Peyer's patch (tissue), 4 donors: ENCODE measurements at places on chromosomes 2 and 18. TPM values are rescaled to one million over a fixed set of nuclear protein-coding genes. Genes with fewer than 3 reads are reported as not detected.

DNA sequence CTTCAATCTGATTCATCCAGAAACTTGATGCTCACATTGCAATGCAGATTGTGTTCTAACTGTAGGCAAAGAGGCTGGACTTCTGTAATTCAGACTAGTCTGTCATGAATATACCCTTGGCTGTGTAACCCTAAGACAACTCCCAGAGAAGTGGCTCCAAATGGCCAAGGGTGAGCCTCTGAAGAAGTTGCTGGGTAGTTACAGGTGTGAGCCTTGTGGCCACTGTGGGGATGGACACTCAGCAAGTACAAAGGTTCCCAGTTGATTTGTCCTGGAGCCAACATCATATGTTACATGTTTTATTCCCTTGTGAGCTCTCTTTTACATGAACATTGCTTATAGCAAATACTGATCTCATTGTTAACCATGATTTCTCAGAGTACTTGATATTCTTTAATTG is 94.8 kb upstream of the KCNJ3 start:
- no peak for DNase-seq

DNA sequence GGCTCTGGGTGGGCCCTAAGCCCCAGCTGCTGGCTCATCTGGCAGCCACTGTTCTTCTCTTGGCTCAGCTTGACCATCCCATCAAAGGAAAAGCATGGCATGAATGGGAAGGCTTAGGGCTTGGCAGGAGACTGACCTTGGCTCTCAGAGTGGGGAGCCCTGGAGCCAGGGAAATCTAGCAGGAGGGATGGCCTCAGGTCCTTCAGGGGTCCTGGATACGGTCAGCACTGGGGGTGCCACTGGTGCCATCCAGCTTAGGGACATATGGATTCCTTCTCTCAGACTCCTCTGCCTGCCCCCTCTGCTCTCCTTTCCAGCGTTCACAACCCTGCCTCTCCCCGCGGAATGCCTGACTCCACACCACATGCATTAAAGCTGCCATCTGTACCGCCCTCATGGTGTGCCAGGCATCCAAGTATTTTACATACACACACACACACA is 165.5 kb upstream of the HAAO start:
- no peak for DNase-seq

DNA sequence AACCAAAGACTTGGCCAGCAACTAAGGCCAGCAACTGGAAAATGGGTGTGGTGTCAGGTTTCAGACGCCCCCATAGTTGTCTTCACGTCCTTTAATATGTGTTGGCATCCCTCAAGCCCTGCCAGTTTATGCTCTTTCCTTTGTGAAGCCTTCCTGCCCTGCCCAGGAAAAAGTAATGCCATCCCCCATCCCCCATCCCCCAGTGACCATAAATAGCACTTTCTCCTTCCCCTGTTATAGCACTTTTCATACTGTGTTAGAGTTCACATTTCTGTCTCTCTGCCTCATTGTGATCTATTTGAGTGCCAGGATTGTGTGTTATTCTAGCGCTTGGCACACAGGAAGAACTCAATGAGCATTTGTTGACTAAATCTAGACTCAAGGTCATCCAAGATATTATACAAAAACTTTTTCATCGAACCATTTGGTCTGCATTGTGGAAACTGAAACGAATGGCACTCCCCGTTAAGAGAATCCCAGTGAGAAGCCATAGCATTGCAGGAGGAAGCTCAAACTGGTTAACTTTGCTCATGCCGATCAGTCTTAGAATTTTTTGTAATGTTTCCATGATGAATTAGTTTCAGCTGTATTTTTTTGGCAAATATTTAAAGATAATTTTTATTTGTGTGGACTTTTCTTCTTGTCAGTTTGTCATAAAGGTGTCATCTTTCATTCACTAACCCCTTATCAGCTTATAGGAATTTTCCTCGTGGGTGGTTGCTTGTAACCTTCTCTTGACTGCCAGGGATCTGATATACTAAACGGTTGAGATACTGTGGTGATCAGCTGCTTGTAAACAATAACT is 15.7 kb downstream of the CRIM1 start:
- DNase-seq: no peak

DNA sequence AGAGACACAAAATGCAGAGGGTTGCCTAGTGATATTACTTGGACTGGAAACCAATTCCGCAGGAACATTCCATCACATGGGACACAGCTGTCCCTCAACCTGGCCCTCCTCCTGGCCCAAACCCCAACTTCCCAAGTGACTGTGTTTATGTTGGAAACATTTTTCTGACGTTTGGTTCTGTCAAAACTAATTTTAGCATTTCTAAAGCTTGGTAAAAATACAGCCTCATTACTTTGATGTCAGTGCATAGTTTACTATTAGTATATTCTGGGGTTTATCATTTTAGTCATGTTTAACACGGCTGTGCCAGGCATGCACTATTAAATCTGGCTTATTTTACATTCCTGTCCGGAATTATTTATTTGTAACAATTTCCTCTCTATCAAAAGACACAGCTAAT is 69.9 kb downstream of the GLI2 start:
- no peak for DNase-seq

GRCh38 chr2:162092658-162093556 is 18.9 kb upstream of the DPP4 start:
- no peak for DNase-seq

ZDBF2 gene
- 3.2 TPM for total RNA-seq
